ENCODE measurements at places on chromosomes 13 and 19.

DNA sequence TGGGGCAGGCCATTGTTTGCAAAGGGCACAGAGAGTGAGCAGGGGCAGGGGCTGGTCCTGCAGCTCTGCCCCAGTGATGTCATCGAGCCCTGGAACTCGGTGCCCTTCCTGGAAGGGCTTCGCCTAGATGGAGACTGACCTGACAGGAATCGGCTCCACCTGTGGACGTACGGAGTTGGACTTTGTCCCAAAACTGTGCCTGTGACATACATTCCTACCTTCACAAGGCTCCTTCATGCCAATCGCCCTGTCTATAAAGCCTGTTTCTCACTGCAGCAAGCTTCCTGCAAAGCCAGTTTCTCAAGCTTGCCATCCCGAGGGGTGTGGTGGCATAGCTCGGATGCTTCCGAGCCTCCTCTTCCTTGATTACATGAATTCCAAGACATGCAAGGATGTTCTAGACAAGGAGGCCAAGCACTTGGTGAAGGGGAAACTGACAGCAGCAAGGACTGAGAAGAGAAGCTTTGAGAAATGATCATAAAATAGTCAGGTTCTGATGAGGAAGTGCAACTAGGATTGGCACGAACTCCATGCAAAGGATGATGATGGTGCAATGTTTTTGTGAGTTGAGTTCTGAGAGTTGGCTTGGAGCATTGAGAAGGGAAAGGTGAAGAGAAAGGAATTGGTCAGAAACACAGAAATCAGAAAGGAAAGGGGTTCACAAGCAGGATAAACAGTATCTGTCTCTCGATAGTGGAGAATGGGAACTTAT is 73.6 kb upstream of the STK24 start:
- no peak for DNase-seq

DNA sequence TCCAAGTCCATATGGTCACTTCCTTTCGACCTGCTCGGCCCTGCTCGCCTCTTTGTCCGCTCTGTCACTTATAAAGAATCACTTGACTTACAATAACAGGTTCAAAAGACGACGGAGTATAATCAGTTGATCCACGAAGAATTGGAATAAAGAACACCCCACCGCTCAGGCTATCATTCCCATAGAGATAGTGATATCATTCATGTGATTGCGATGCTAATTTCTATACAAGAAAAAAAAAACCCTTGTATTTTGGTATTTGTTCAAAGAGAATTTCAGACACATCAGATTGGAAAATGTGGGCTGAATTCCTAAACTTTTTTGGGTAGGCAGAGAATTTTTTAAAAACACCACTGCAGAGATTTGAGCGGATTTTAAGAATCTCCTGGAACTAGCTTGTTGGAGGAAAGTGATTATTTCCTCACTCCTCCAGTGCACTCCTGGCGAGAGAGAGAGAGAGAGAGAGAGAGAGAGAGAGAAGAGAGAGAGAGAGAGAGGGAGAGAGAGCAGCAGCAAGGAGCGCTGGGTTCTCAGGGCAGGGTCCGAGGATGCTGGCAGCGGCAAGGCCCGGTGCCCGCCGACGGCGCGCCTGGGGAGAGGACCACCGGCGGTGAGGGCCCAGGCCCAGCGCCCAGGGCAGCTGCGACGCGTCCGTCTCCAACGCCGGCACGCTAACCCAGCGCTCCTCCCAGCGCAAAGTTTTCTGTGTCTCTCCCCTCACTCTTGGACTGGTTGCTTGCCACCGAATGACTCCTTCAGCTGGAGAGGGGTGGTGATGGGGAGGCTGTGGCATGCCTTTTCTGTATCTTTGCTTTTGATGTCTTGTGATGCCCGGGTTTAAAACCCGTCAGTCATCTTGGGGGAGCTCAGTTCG is 149.0 kb upstream of the ZNF536 start:
- DNase-seq = no peak

DNA sequence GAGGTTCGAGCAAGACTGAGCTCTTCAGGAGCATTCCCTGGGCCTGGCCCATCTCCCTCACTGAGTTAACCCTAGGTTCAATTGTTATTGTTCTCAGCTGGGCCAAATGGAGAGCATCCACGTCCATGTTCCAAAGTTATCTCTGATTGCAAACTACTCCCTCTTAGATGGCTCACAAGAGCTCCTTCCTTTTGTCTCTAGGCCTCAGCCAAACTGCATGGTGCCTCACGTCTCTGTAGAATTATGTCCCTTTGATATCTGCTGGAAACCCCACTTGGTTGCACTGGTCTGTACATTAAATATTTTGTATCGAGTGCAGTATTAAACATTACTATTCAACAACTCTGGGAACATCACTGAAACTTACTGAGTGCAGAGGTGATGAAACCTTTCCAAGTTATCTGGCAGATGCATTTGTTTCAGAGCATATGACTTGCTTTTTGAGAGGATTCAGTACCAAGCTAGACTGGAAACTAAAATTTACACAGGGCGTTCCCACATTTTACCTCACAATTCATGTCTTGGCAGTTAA is 38.1 kb downstream of the DOCK9 start:
- no peak for DNase-seq

GRCh38 chr13:110801044-110801443 is 87.5 kb downstream of the ING1 start:
- no peak for DNase-seq

DNA sequence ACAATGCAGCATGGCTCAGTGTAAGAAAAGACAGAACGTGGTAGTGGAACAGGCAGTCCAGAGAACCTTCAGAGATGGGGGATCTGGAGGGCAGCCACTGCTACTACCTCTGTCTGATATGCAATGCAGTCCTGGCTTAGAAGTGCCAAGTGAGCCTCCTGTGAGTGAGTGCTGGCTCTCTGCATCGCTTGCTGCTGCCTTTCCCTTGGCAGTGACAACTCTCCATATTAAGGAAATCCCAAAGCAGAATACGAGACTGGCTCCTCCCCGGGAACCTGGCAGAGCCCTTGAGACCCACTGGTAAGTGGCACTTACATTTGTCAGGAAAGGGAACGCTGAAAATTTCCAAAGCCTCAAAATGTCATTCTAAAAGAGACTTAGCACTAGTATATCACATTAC is 7.5 kb downstream of the DOCK9 start:
- DNase-seq = no peak
